CD4-positive, alpha-beta T cell treated with Interleukin-4 for 1 hour (primary cell): ENCODE measurements at places on chromosomes 1 and 21.

DNA sequence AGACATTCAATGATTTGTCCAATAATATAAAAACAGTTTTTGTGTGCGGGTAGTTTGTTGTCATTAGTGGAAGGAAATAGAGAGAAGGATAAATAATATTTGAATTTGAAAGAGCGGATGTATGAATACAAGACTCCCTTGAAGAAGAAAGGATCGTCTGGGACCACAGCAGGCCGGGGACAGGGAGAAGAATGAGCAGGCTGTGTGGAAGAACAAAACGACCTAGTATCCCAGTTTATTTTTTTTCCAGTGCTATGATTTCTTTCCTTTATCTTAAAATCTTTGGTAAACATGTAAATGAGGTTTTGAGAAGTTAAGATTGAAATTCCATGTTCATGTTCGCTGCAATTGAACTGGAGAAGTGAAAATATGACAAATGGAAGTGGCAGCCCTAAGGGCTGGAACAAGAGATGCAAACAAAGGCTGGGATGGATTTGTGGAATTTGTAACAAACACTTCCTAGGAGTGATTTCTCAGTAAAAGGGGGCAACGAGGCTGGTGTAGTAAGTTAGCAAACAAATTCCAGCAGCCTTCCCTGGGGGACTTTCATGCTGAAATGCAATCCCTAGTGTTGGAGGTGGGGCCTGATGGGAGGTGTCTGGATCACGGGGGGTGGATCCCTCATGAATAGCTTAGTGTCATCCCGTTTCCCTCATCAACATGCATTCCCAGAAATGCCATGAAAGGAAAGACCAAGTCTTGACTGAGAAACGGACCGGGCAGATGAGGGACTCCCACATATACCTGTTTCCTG, 10.2 kb upstream of the IFI16 start:
- no peak for DNase-seq

DNA sequence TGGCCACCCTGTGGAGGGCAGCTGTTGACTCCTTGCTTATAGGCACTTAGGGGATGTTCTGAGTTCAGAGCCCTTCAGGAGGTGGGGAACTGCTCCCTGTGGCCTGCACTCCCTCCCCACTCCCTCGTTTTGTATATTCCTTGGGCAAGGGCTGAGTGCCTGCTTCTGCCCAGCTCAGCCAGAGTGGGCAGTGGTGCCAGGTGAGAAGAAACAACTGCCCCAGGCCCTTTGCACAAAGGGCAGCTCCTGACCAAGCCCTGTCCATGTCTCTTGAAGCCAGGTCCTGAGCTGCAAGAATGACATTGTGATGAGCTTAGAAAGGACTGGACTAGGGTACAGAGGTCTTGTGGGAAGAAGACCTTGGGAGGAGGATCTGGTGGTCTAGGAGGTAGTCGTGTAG, 2.2 kb downstream of the AGTRAP start:
- no peak for DNase-seq

DNA sequence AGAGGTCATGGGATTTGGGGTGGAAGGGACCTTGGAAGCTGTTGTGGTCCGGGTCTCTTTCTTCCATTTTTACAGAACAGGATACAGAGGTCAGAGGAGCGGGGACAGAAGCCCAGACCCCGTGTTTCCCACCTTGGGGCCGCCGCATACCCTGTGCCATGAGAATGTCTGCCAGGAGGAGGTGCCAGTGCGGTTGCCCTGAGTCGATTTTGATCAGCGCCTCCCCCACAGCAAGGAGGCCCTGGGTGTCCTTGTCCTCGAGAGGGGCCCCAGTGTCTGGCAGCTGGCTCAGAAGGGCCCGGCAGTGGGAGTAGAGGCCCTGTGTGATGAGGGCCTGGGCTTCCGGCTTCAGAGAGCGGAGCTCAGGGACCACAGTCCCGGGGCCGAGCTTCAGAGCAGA, 12.3 kb upstream of the MMEL1 start:
- DNase-seq = no peak

DNA sequence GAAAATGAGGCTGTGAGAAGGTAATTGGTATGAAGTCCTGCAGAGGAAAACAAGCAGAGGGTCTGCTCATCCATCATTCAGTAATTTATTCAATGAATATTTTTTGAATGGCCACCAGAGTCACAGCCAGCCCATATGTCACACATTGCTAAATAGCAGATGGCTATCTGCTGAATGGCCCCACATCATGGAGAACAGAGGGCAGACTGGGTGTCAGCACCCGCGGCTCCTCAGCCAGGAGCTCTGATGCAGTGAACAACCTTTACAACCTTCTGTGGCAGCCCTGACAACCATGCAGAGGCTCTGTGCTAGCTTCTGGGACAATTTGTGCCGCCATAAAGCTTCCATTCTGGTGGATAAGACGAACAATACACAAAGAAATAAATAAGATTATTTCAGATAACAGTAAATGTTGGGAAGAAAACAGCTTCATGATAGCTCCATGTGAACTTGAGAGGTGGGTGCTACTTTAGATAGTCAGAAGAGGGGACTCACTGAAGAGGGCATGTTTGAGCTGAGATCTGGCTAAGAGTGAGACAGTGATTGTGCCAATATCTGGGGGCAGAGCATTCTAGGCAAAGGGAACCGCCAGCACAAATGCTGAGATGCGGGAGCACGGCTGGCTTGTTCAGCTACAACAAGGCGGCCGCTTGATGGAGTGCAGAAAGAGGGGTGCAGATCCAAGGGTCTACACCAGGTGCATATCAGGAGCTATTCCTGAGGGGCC, 2.8 kb upstream of the C1orf210 start:
- DNase-seq = no peak

- DNase-seq = no peak
Measured at GRCh38 chr1:169848456-169848855, 45.2 kb downstream of the SCYL3 start.

GRCh38 chr1:40646315-40646714, 19.2 kb downstream of the RIMS3 start:
- DNase-seq = no peak

- DNase-seq = no peak
Measured at GRCh38 chr1:3703786-3704371, 48.4 kb upstream of the CCDC27 start.

GRCh38 chr1:22171951-22172715, 29.2 kb upstream of the WNT4 start:
- no peak for DNase-seq

GRCh38 chr1:212664409-212665199, 35.0 kb downstream of the BATF3 start:
- DNase-seq = no peak

DNA sequence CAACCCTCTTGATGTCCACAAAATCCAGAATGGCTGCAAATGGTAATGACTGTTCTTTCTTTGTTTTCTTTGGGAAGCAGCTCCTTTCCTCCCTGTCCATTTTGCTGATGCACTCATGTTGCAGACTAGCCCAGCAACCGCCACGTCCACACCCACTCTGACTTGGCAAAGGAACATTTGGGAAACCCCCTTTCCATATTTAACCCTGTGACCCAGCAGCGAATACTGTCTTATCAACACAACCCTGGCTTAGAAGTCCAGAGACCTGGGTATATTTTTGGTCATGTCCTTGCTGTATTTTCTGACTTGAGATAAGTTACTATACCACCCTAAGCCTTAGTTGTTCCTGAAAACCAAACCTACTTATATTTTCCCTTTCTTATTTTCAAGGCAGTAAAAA, 18.1 kb upstream of the SHE start:
- no peak for DNase-seq

- no peak for DNase-seq
Measured at GRCh38 chr1:21804536-21804935, 7.5 kb upstream of the LDLRAD2 start.
